ENCODE measurements at places on chromosomes 2 and 18. TPM values are rescaled to one million over a fixed set of nuclear protein-coding genes. Genes with fewer than 3 reads are reported as not detected.

KCNE4 gene
- total RNA-seq: not detected

CHRND gene
- total RNA-seq: not detected

- DNase-seq: no peak
- no peak overlapping the region for H3K4me3 ChIP-seq
- peaks cover 36% of the 10 kb centered on the region for H3K36me3 ChIP-seq
- no peak overlapping the region for H3K27ac ChIP-seq
- no peaks in the 10 kb centered on the region for H3K27me3 ChIP-seq
Measured at GRCh38 chr2:3429066-3429610, 49.6 kb downstream of the TRAPPC12 start.

KIAA2012 gene
- total RNA-seq: not detected

- no peaks in the 10 kb centered on the region for H3K36me3 ChIP-seq
- H3K27me3 ChIP-seq: no peaks in the 10 kb centered on the region
- H3K27ac ChIP-seq: no peak overlapping the region
Measured at GRCh38 chr18:79868168-79868784, 70.5 kb downstream of the KCNG2 start.

DNA sequence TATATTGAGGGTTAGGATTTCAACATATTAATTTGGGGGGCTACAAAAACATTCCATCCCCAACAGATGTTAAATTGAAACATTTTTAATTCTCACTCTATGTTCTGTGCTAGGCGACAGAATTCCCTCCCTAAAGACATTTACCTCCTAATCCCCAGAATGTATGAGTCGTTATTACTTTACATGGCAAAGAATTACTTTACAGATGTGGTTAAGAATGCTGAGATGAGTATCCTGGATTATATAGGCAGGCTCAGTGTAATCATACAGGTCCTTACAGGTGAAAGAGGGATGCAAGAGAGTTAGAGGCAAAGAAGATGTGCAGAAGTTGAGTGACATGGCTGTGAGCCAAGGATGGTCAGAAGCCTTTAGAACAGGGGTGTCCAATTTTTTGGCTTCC, 974.1 kb upstream of the ACVR2A start:
- DNase-seq: no peak
- H3K4me1 ChIP-seq: no peaks in the 10 kb centered on the region
- H3K36me3 ChIP-seq: no peaks in the 10 kb centered on the region
- no peak overlapping the region for H3K4me3 ChIP-seq

All from activated CD4-positive, alpha-beta memory T cell treated with anti-CD3 and anti-CD28 coated beads for 36 hours (primary cell).